Esophagus squamous epithelium (tissue), 5 donors: ENCODE measurements at places on chromosomes 5 and 9. TPM values are rescaled to one million over a fixed set of nuclear protein-coding genes. Genes with fewer than 3 reads are reported as not detected.

GRCh38 chr9:91532325-91532724 lies 108.7 kb upstream of the NFIL3 start:
- H3K4me3 ChIP-seq = no peak overlapping the region
- H3K36me3 ChIP-seq = no peaks in the 10 kb centered on the region
- no peaks in the 10 kb centered on the region for H3K27me3 ChIP-seq
- H3K27ac ChIP-seq = no peak overlapping the region

GRCh38 chr9:112487008-112487798 lies 576 bp downstream of the KIAA1958 start:
- no peak for DNase-seq
- H3K36me3 ChIP-seq = no peaks in the 10 kb centered on the region
- no peaks in the 10 kb centered on the region for H3K27me3 ChIP-seq
- H3K27ac ChIP-seq = peak overlapping the region; percentile 87

DNA sequence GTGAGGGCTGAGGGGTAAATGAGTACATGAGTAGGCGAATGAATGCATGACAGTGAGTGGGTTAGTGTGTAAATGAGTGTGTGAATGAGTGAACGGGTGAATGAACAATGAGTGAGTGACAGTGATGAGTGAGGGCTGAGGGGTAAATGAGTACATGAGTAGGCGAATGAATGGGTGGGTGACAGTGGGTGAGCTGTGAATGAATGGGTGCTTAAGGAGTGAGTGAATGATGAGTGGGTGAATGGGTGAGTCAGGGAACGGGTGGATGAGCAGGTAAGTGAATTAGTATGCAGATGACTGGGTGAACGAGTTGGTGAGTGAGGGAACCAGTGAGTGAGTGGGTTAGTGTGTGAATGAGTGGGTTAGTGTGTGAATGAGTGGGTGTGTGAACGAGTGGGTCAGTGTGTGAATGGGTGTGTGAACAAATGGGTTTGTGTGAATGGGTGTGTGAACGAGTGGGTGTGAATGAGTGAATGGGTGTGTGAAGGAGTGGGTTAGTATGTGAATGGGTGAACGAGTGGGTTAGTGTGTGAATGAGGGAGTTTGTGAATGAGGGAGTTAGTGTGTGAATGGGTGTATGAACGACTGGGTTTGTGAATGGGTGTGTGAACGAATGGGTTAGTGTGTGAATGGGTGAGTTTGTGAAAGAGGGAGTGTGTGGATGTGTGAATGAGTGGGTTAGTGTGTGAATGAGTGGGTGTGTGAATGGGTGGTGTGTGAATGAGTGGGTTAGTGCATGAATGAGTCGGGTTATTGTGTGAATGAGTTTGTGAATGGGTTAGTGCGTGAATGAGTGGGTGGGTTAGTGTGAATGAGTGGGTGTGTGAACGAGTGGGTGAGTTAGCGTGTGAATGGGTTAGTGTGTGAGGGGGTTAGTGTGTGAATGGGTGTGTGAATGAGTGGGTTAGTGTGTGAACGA lies 32.9 kb downstream of the NKD2 start:
- H3K27me3 ChIP-seq = no peaks in the 10 kb centered on the region
- no peaks in the 10 kb centered on the region for H3K36me3 ChIP-seq
- no peak overlapping the region for H3K27ac ChIP-seq
- H3K4me1 ChIP-seq = no peaks in the 10 kb centered on the region

DNA sequence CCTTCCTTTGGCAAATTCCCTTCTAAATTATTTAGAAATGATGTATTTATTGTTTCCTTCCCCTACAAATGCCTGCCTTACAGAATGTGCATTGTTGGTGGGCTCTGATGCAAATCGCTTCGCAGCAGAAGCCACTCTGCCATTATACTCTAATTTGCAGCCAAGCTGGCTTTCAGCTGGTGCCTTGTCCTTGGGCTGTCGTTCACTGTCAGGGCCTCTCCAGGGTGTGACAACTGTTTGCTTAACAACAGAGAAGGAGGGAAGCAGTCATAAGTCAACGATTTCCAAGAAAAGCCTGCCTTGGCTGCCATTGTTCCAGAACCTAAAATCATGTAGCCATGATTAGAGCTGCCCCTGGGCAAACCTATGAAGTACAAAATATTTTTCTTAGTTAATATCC lies 260.1 kb upstream of the RGMB start:
- H3K27ac ChIP-seq = no peak overlapping the region
- H3K36me3 ChIP-seq = no peaks in the 10 kb centered on the region
- H3K4me1 ChIP-seq = no peaks in the 10 kb centered on the region
- no peak overlapping the region for H3K4me3 ChIP-seq
- no peak for DNase-seq
- no peaks in the 10 kb centered on the region for H3K27me3 ChIP-seq

GRCh38 chr5:127838661-127839060 lies 135.5 kb downstream of the CCDC192 start:
- no peaks in the 10 kb centered on the region for H3K36me3 ChIP-seq
- no peak overlapping the region for H3K4me3 ChIP-seq
- no peak for DNase-seq
- H3K4me1 ChIP-seq = peaks cover 11% of the 10 kb centered on the region
- peaks cover 3% of the 10 kb centered on the region for H3K27me3 ChIP-seq

GRCh38 chr9:137049544-137050449 lies 3.8 kb upstream of the NPDC1 start:
- H3K4me1 ChIP-seq = peaks cover 29% of the 10 kb centered on the region
- DNase-seq = no peak
- H3K27ac ChIP-seq = no peak overlapping the region
- H3K36me3 ChIP-seq = no peaks in the 10 kb centered on the region
- no peak overlapping the region for H3K4me3 ChIP-seq

GRCh38 chr5:111229871-111230810 lies 6.0 kb downstream of the CAMK4 start:
- no peaks in the 10 kb centered on the region for H3K36me3 ChIP-seq
- no peaks in the 10 kb centered on the region for H3K4me1 ChIP-seq
- H3K27me3 ChIP-seq = no peaks in the 10 kb centered on the region
- no peak overlapping the region for H3K27ac ChIP-seq
- no peak for DNase-seq

DNA sequence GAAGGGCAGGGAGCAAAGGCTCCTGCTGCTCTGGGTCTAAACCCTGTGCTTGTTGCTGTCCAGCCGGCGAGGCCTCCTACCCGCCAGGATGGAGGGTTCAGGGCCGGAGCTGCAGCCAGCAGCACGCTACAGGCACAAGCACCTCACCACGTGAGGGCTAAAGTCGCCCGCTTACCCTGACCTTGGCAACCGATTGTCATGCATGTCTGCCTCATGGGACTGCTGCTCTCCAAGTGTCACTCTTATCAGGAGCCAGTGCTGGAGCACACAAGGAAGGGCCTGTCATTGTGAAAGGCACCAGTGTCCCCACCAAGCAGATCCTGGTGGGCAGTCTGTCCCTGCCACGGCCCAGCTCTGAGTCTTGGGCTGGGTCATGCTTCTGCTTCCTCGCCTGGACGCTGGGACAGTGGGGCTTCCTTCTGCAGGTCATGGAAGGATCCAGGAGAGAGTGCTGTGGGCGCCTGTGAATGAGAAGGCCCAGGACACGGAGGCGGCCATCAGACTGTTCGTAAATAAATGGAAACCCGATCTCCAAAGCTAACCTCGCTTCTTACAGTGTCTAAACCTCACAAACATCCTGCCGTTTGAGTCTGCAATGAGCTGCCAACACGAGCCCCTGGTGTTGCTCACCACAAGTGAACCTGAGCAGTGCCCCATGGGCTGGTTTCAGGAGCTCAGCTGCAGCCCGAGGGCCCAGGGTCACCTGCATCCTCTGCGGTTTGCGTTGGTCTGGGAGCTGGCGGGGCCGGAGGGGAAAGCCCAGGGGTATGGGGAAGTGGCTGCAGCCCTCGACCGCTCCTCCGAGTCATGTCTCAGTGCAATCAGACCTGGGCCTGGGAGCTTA lies 58.2 kb upstream of the RXRA start:
- peaks cover 61% of the 10 kb centered on the region for H3K27me3 ChIP-seq
- H3K36me3 ChIP-seq = no peaks in the 10 kb centered on the region
- no peak overlapping the region for H3K27ac ChIP-seq
- H3K4me3 ChIP-seq = no peak overlapping the region
- no peaks in the 10 kb centered on the region for H3K4me1 ChIP-seq
- DNase-seq = no peak

- no peaks in the 10 kb centered on the region for H3K4me1 ChIP-seq
- H3K36me3 ChIP-seq = no peaks in the 10 kb centered on the region
- DNase-seq = no peak
Measured at GRCh38 chr5:97046270-97046982, 96.0 kb downstream of the LIX1 start.

GRCh38 chr9:129550199-129550839 lies 70.6 kb downstream of the C9orf50 start:
- H3K4me3 ChIP-seq = peak overlapping the region; percentile 69
- no peaks in the 10 kb centered on the region for H3K27me3 ChIP-seq
- peak overlapping the region; percentile 86 for H3K27ac ChIP-seq
- H3K4me1 ChIP-seq = peaks cover 4% of the 10 kb centered on the region
- no peak for DNase-seq

GRCh38 chr5:135400866-135401265 lies 1.8 kb upstream of the MACROH2A1 start:
- no peaks in the 10 kb centered on the region for H3K36me3 ChIP-seq
- H3K27ac ChIP-seq = no peak overlapping the region

- H3K4me1 ChIP-seq = no peaks in the 10 kb centered on the region
- no peak overlapping the region for H3K4me3 ChIP-seq
- no peak for DNase-seq
- peaks cover 15% of the 10 kb centered on the region for H3K36me3 ChIP-seq
- H3K27me3 ChIP-seq = no peaks in the 10 kb centered on the region
Measured at GRCh38 chr5:111116550-111116949, 24.4 kb downstream of the WDR36 start.

GRCh38 chr5:59039296-59040023 lies 456.6 kb downstream of the RAB3C start:
- no peaks in the 10 kb centered on the region for H3K36me3 ChIP-seq
- DNase-seq = peak; percentile 47
- H3K27me3 ChIP-seq = peaks cover 15% of the 10 kb centered on the region
- H3K4me3 ChIP-seq = peak overlapping the region; percentile 54
- peak overlapping the region; percentile 75 for H3K27ac ChIP-seq

DNA sequence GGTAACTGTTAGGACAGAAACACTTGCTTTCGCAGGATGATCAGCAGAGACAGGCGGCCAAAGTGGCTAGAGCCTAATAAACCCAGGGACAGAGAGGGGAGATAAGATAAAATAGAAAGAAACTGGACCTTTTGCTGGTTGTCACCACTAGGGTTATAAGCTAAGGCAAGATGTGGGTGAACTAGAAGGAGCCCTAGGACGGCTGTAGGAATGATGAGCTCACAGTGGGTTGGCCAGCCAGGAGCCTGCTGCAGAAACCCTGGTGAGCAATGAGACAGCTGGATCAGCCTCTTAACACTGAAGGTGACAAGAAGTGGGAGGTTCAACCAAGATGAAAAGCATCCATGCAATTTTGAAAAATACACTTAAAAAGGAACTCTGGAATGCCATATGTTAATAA lies 13.5 kb downstream of the CTNND2 start:
- no peak for DNase-seq
- H3K36me3 ChIP-seq = no peaks in the 10 kb centered on the region
- no peak overlapping the region for H3K4me3 ChIP-seq
- no peak overlapping the region for H3K27ac ChIP-seq

DNA sequence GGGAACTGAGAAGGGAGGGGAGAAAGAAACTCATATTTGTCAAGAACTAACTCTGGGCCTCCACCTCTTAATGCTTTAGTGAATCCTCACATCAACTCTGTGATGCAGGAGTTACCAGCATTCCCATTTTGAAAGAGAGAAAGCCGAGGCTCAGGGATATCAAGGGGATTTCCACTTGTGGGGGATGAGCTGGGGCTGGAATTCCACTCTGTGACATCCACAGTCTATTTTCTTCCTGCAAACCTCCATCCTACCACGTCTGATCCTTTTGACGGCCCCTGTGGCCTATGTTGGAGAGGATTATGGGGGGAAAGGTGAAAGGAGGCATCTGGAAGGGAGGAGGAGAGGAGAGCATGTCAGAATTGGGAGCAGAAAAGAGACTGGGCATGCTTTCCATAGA lies 9.0 kb downstream of the LCP2 start:
- peak overlapping the region; percentile 53 for H3K27ac ChIP-seq
- no peak overlapping the region for H3K4me3 ChIP-seq
- no peaks in the 10 kb centered on the region for H3K4me1 ChIP-seq
- no peaks in the 10 kb centered on the region for H3K36me3 ChIP-seq
- DNase-seq = no peak

- H3K4me3 ChIP-seq = no peak overlapping the region
- no peak for DNase-seq
- H3K36me3 ChIP-seq = no peaks in the 10 kb centered on the region
- H3K27me3 ChIP-seq = no peaks in the 10 kb centered on the region
- H3K4me1 ChIP-seq = no peaks in the 10 kb centered on the region
Measured at GRCh38 chr5:83927140-83927733, 206.6 kb upstream of the HAPLN1 start.

DNA sequence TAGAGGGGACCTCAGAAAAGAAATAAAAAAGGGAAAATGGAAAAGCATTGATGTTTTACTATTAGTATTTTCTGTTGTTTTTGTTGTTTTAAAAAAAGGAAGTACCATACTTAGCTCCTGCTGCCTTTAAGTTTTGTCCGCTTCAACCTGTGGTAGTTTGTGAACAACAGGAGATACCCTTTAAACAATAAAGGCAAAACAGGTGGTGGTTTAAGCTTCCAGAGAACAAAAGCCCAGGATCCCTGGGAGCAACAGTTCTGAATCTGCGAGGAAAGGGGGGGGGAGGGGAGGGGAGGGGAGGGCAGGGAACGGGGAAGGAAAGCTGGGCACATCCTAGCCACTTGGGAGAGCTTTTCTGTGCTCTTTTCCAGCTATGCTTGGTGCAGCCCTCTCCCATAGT lies 2.1 kb upstream of the PSIP1 start:
- no peaks in the 10 kb centered on the region for H3K27me3 ChIP-seq
- no peak overlapping the region for H3K4me3 ChIP-seq
- H3K27ac ChIP-seq = no peak overlapping the region
- no peaks in the 10 kb centered on the region for H3K36me3 ChIP-seq
- H3K4me1 ChIP-seq = peaks cover 32% of the 10 kb centered on the region
- DNase-seq = no peak

DNA sequence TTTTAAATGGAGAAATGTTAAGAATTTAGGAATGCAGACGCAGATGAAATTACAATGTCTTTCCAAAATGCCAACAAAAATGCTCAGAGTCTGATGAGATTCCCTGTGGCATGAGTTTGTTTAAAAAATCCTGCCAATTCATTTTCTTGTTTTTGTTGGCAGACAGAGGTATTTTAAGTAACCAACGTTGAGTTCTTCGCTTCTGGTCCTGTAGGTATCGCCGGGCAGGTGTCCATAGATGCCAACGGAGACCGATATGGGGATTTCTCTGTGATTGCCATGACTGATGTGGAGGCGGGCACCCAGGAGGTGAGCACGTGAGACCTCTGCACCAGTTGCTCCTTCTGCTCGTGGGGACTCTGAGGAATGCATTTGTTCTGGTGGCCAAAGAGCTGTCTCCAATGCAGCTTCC lies 69.4 kb downstream of the NPR3 start:
- H3K27me3 ChIP-seq = no peaks in the 10 kb centered on the region
- no peaks in the 10 kb centered on the region for H3K36me3 ChIP-seq
- H3K27ac ChIP-seq = no peak overlapping the region
- DNase-seq = no peak
- no peak overlapping the region for H3K4me3 ChIP-seq

The SPOCK1 gene
- 0.99 TPM for total RNA-seq

The SELENOP gene
- 381 TPM for total RNA-seq

The WDR31 gene
- 1.1 TPM for total RNA-seq

The SYNPO gene
- 2.5 TPM for total RNA-seq

The SH3TC2 gene
- 3.2 TPM for total RNA-seq

The CFAP90 gene
- total RNA-seq = not detected

The NUP214 gene
- total RNA-seq = 45.4 TPM

The PTGS1 gene
- total RNA-seq = 26.2 TPM

The PCDHB9 gene
- total RNA-seq = not detected
